ENCODE measurements at places on chromosomes 1 and 21.

- peak; percentile 39 for DNase-seq
Observed at GRCh38 chr1:160605792-160606479, 26.6 kb upstream of the CD84 start.

DNA sequence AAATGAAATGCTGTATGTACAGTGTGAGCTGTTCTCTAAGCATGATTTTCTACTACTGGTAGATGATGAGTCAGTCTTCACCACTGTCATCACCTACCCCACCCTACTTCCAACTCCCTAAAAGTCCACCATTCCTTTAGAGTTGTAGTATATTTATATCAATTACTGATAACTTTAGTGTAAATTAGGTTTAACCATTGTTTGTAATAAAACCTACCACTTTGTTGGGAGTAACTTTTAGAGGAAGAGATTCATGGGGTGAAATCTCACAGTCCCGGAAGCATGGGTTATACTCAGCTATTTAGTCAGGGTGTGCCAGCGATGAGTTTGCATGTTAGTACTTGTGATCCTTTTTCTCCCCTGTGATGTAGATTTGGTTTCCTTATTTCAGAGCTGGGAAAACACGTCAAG, 17.1 kb downstream of the MORC3 start:
- no peak for DNase-seq

GRCh38 chr1:81936853-81937252, 136.1 kb downstream of the ADGRL2 start:
- DNase-seq = no peak

GRCh38 chr1:227729881-227730629, 5.0 kb downstream of the JMJD4 start:
- peak; percentile 74 for DNase-seq

DNA sequence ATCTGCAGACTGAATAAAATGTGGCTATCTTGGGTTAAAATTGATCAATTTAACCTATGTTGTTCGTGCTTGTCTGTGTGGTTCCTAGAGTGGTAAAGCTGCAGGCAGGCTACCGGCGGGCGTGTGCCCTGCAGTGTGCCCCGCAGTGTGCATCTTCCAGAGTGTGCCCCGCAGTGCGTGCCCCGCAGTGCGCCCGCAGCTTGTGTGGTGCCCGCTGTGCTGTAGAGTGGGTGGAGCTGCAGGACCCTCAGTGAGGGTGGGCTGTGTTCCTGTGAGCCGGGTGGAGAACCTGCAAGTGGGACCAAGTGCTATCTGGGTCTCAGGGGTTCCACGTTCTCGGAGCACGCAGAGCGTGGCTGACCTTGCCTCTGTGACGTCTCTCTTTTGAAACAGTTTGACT, 10.7 kb downstream of the RRP1 start:
- no peak for DNase-seq

DNA sequence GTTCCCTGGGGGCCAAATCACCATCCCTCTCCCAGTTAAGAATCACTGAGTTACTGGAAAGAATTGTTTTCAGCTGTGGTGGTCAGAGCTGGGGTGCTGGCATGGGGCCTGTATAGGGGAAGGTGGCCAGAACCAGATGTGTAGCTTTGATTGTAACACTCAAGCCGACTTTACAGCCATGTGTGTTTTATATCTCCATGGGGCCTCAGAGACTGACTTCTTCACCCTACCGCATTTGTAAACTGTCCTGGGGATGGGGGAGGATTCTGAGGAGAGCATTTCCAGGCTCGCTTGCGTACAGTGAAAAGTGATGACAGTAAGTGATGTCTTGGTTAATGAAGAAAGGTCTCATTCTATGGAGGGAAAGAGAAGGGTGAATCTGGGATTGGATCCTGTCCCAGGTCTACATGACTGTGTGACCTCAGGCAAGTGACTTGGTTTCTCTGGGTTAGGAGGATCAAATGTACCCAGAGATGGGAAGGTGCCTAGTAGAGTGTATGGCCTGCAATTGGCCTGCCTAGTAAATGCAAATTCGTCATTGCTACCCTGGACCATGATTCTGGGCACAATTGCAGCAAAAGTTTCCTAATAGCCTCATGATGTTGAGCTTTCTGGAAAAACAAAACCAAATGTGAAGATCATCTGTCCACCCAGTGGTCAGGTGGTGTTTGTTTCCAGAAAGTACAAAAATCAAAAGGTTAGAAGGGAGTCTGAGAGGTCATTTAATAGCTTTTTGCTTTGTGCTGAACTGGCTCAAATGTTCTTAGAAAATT, 49.7 kb upstream of the RCC2 start:
- DNase-seq = no peak

DNA sequence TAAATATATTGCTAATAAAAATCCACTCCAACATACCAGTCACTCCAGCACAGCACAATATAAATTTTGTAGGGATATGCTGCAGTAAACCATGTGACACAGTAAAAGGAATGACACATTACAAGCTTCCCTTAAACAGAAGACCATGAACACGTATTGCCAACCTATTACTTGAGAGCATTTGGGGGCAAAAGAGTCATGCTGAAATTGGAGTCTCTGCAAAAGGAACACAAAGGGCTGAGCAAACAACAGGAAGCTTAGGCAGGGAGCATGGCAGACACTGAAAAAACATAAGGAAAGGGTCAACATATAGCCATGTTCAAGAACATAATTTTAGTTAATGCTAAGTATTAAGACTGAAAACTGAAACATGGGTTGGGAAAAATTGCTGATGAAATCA, 214.5 kb downstream of the SMYD3 start:
- DNase-seq = no peak

- DNase-seq = no peak
Observed at GRCh38 chr1:39050001-39050400, 23.9 kb downstream of the NDUFS5 start.

GRCh38 chr21:39674801-39675200, 62.1 kb downstream of the B3GALT5 start:
- no peak for DNase-seq

- DNase-seq = no peak
Observed at GRCh38 chr1:98331243-98331642, 330.3 kb upstream of the SNX7 start.

- DNase-seq = no peak
Observed at GRCh38 chr1:16198444-16199156, 13.9 kb downstream of the ARHGEF19 start.

- DNase-seq = no peak
Observed at GRCh38 chr1:247557926-247558674, 9.2 kb downstream of the GCSAML start.

GRCh38 chr1:66834926-66835325, 33.9 kb upstream of the INSL5 start:
- DNase-seq = no peak
